ENCODE measurements at places on chromosomes 7 and 10. TPM values are rescaled to one million over a fixed set of nuclear protein-coding genes. Genes with fewer than 3 reads are reported as not detected.

DNA sequence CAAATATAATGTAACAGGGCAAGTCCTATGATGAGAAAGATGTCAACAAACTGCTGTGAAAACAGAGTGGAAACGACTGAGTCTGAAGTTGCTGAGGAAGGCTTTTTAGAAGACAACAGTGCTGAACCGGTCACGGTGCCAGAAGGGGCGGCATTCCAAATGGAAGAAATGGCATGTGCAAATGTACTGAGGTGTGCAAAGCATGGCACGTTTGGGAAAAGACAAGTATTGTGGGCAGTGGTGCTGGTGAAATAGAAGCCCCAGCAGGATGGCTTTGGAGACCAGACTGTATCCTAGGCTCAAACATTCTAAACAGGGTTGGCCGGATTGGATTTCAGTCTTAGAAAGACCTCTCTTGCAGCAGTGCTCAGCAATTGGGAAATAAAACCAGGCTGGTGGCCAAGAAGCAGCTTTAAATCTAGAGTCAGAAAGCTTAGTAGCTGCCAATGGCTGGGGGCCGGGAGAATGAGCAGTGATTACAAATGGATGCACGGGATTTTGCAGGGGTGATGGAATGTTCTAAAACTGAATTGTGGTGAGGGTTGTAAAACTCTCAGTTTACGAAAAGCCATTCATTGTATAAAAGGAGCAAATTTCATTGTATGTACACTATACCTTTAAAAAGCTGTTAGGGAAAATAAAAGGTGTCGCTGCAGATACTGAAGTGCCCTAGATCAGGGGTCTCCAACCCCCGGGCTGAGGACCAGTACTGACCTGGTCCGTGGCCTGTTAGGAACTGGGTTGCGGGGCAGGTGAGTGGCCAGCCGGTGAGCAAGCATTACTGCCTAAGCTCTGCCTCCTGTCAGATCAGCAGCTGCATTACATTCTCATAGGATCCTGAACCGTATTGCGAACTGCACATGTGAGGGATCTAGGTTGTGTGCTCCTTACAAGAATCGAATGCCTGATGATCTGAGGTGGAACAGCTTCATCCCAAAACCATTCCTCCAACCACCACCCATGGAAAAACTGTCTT, 141.6 kb downstream of the HIBADH start:
- H3K4me1 ChIP-seq = no peaks in the 10 kb centered on the region
- no peaks in the 10 kb centered on the region for H3K36me3 ChIP-seq
- no peaks in the 10 kb centered on the region for H3K27me3 ChIP-seq
- no peak overlapping the region for H3K27ac ChIP-seq
- no peak overlapping the region for H3K4me3 ChIP-seq
- DNase-seq = no peak

DNA sequence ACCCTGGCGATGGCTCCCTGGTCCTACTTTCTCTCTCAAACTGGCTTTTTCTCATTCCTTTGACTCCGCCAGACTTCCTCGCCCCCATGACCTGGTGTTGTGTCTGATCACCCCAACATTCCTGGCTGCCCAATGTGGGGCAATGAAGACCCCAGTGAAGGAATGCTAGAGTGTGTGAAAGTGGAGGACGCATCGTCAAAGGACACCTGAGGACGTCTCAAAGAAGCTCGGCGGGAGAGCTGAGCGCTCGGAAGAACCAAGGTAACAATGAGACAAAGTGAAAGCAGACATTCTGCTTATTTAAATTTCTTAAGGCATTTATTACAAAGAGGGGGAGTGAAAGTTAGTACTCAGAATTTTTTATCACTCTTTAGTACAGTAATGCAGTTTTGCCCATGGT, 31.7 kb upstream of the AKR1C2 start:
- H3K27me3 ChIP-seq = no peaks in the 10 kb centered on the region
- peak overlapping the region; percentile 16 for H3K4me3 ChIP-seq
- peak overlapping the region; percentile 96 for H3K27ac ChIP-seq

DNA sequence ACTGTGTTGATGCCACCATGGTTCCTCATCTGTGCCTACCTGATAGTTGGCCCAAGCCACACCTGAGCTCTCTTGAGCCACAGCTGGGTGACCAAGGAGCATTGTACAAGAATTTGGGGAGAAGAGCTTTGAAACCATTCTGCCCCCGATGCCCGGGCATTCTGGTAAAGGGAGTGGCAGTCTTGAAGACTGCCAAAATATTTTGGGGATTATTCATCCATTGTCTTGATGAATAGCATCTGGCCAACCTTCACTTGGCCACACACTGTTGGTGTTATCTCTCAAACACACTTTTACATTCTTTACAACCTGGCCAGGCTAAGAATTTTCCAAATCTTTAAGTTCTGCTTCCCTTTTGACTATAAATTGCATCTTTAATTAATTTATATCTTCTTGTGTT, 113.1 kb upstream of the PCBD1 start:
- no peaks in the 10 kb centered on the region for H3K27me3 ChIP-seq
- no peak overlapping the region for H3K4me3 ChIP-seq
- H3K36me3 ChIP-seq = no peaks in the 10 kb centered on the region

Gene MOGAT3
- total RNA-seq = not detected

Gene PRSS37
- not detected for total RNA-seq

All from A673 (cell line).